Psoas muscle (tissue), 8 donors: ENCODE measurements at places on chromosomes 11 and 22. TPM values are rescaled to one million over a fixed set of nuclear protein-coding genes. Genes with fewer than 3 reads are reported as not detected.

The SLC22A25 gene
- not detected for total RNA-seq

The ARAP1 gene
- total RNA-seq, result 16.0 TPM

The TEAD1 gene
- total RNA-seq, result 111 TPM

- H3K4me3 ChIP-seq, result peak overlapping the region; percentile 98
- peak overlapping the region; percentile 87 for H3K27ac ChIP-seq
- no peaks in the 10 kb centered on the region for H3K27me3 ChIP-seq
- no peak for DNase-seq
- H3K36me3 ChIP-seq, result peaks cover 45% of the 10 kb centered on the region
Observed at GRCh38 chr11:116787436-116787785, 412 bp downstream of the ZPR1 start.

- no peaks in the 10 kb centered on the region for H3K27me3 ChIP-seq
- H3K27ac ChIP-seq, result no peak overlapping the region
- H3K4me3 ChIP-seq, result no peak overlapping the region
- DNase-seq, result no peak
- peaks cover 41% of the 10 kb centered on the region for H3K4me1 ChIP-seq
- no peaks in the 10 kb centered on the region for H3K36me3 ChIP-seq
Observed at GRCh38 chr11:14315130-14315529, 43.9 kb downstream of the RRAS2 start.

DNA sequence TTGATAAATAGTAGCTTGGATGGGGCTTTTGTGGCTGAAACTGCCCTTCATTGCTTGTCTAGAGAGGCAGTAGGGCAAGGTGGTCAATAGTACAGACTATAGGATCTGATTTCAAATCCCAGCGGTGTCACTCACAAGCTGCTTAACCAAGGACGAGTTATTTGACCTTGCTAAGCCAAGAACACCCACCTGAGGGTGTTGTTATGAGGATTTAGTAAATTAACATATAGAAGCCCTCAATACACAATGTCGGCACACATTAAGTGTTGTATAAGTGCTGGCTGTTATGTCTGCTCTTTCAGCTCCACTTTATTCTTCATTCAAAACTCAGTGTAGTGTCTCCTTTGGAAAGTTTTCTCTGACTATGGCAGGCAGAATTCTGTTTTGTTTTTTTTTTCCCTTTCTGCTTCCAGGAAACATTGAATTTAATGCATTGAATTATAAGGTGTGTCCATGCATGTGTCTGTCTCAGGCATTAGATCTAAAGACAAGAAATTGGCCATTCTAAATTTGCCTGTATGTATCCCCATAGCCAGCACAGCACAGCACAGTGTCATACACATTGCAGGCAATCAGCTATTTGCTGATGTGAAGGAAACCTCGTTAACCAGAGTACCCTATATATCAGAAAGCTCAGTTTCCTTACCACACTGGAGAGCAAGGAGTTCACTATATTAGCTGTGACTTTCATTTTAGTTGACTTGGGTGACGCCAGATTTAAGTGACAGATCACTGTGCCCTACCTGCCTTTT is 212.1 kb downstream of the NELL1 start:
- no peak overlapping the region for H3K4me3 ChIP-seq
- no peaks in the 10 kb centered on the region for H3K27me3 ChIP-seq
- H3K36me3 ChIP-seq, result no peaks in the 10 kb centered on the region
- no peak overlapping the region for H3K27ac ChIP-seq
- DNase-seq, result no peak
- H3K4me1 ChIP-seq, result no peaks in the 10 kb centered on the region
